ENCODE measurements at places on chromosomes 1 and 21. TPM values are rescaled to one million over a fixed set of nuclear protein-coding genes. Genes with fewer than 3 reads are reported as not detected.

RIPPLY3 gene
- total RNA-seq: not detected

DPM3 gene
- 54.4 TPM for total RNA-seq

AGO3 gene
- 14.3 TPM for total RNA-seq

LAPTM5 gene
- total RNA-seq: 0.39 TPM

PRMT6 gene
- 28.2 TPM for total RNA-seq

P3H1 gene
- total RNA-seq: 111 TPM

BROX gene
- total RNA-seq: 52.2 TPM

SLC35F3 gene
- not detected for total RNA-seq

KCNN3 gene
- total RNA-seq: under 0.01 TPM

GLMN gene
- total RNA-seq: 12.9 TPM

GPX7 gene
- total RNA-seq: 36.4 TPM

CATSPER4 gene
- total RNA-seq: not detected

BTBD8 gene
- total RNA-seq: 3.5 TPM

LHX4 gene
- total RNA-seq: not detected

ARHGEF11 gene
- 24.6 TPM for total RNA-seq

RNU1-2 gene
- total RNA-seq: under 0.01 TPM

UQCRHL gene
- 2.2 TPM for total RNA-seq

KRTAP10-9 gene
- total RNA-seq: not detected

PLA2G5 gene
- 4.5 TPM for total RNA-seq

IL10 gene
- total RNA-seq: not detected

KLF17 gene
- total RNA-seq: 0.37 TPM

AGO1 gene
- total RNA-seq: 23.7 TPM

TMPRSS15 gene
- total RNA-seq: not detected

CFHR2 gene
- total RNA-seq: not detected

OR2G6 gene
- total RNA-seq: not detected

IL23R gene
- not detected for total RNA-seq

KRTAP10-1 gene
- total RNA-seq: not detected

SPATA21 gene
- total RNA-seq: not detected

LRRC39 gene
- 0.37 TPM for total RNA-seq

CENPS gene
- 13.2 TPM for total RNA-seq

DSCAM gene
- not detected for total RNA-seq

ADAMTS5 gene
- 27.6 TPM for total RNA-seq

FAM76A gene
- 12.9 TPM for total RNA-seq

TMEM269 gene
- total RNA-seq: not detected

CNKSR1 gene
- total RNA-seq: not detected

WNT3A gene
- total RNA-seq: not detected

HCN3 gene
- 0.78 TPM for total RNA-seq

OR2L5 gene
- not detected for total RNA-seq

ERRFI1 gene
- total RNA-seq: 68.0 TPM

MX2 gene
- total RNA-seq: 1.8 TPM

IL24 gene
- not detected for total RNA-seq

SPRR3 gene
- total RNA-seq: not detected

S100A1 gene
- total RNA-seq: not detected

MCM3AP gene
- total RNA-seq: 66.1 TPM

RNU1-3 gene
- total RNA-seq: under 0.01 TPM

CELA3B gene
- total RNA-seq: not detected

UTP25 gene
- 14.9 TPM for total RNA-seq

GRHL3 gene
- not detected for total RNA-seq

PCP4 gene
- not detected for total RNA-seq

Data from subcutaneous preadipocyte (primary cell).